ENCODE measurements at places on chromosomes 6 and 20.

DNA sequence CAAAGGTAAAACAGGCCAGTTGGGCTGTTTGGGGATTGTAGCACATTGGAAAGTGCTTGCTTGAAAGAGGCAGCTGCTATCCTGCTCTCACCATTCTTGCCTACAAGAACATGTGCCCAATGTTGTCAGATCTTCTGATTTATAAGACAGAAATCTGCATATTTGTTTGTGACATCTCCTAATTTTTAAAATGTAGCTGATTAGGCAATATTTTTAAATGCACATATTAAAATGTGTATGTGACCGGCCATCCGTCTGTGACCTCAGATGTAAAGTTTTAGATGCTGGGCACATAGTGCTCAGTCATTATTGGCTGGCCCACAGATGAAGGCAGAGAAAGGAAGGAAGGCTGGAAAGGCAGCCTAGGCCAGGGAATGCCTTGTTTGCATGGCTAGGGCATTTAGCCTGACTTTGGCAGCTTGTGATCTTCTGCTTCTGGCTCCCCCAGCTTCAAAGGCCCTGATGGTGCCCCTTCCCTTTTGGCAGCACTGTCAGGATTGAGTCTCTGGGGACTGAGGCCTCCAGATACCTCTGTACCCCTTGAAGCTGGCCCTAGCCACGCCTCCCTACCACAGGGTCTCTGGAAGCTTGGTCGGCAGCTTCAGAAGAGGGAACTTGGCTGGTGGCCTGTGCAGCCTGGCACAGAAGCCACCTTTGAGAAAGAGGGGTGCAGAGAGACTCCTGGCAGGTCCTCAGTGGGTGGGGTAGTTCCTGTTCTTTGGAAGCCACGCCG, 6.4 kb downstream of the SNPH start:
- DNase-seq, result no peak

DNA sequence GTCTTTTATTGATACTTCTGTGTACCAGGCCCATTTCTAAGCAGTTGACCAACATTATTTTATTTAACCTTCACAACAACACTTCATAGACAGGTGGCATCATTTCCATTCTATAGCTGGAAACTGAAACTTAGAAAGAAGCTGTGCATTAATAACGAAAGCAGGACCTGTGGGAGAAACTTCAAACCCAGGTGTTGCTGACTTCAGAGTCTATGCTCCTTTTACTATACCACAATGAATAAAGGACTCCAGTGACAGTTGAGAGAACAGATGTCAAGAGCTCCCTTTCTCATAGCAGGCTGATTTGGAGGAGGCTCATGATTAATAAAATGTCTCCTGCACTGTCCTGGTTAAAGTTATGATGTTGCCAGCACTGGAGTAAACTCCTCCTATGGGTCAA, 56.6 kb upstream of the POU3F2 start:
- DNase-seq, result no peak

- DNase-seq, result no peak
Observed at GRCh38 chr6:89562093-89562973, 76.2 kb downstream of the LYRM2 start.

DNA sequence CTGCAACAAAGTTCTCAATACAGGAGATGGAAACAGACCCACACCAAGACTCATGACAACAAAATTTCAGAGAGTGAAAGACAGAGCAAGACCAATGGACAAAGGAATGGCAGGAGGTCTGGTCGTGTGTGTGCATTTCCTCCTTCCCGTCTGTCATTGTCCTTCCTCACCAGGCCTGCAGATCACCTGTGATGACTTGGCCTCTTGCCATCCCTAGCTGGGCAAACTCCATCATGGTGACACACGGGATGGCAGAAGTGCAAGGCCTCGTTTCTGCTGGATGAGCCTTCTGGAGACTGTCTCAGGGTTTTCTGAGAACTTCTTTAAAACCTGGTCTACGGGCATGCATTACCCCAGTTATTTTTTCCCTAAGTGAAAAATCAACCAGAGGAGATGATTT, 49.2 kb downstream of the RPP21 start:
- no peak for DNase-seq

DNA sequence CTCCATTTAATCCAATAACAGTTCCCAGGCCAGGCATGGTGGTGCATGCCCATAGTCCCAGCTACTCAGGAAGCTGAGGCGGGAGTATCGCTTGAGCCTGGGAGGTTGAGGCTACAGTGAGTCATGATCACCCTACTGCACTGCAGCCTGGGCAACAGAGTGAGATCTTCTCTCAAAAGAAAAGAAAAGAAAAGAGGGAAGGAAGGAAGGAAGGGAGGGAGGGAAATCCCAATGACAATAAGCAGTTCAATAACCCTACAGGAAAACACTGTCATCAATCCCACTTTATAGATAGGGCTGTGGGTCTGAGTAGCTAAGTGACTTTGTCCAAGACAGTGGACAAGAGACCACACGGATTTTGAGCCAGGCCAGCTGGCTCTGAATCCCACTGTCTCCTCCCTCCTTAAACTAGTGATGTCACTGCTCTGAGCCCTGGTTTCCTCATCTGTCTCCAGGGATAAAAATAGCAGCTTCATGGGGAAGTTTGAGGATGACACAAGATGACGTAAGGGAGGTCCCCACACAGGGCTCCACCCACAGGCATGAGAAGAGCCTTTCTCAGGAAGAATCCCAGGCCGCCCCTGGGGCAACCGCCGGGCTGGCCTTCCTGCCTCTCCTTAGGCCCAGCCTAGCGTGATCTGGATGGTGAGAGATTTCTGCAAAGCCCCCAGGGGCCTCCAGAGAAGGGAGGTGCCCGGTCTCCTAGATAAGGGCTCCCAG, 7.2 kb upstream of the TRIB3 start:
- no peak for DNase-seq

GRCh38 chr6:133774356-133774755, 114.6 kb upstream of the TCF21 start:
- DNase-seq, result no peak

GRCh38 chr6:167858086-167858591, 31.4 kb downstream of the AFDN start:
- DNase-seq, result no peak

GRCh38 chr20:3364323-3365013, 43.0 kb downstream of the DNAAF9 start:
- no peak for DNase-seq

Data from dorsolateral prefrontal cortex (tissue), 122 donors.